ENCODE measurements at places on chromosomes 3 and 15.

- DNase-seq, result no peak
Measured at GRCh38 chr15:76625267-76625666, 279.9 kb downstream of the SCAPER start.

GRCh38 chr15:66566963-66567531 lies 1.2 kb upstream of the LCTL start:
- DNase-seq, result peak; percentile 70

- no peak for DNase-seq
Measured at GRCh38 chr15:92466834-92467233, 73.2 kb downstream of the ST8SIA2 start.

DNA sequence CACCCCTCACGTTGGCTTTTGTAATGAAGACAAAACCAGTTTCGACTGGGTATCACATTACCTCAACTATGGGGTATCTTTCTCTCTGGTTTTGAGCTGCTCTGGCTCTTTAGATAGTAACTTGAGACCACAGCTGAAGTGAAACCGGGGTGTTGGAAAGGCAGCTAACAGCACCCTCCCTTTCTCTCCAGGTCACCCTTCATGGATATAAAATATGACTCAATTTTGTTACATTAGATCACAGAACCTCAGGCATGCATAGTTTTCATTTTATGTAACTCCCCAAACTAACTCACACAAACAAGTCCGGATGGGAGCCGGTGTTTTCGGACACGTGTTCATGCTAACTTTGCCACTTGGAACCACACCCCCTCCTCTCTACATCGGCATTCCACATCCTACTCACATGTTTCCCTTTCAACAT lies 90.7 kb downstream of the NR2F2 start:
- DNase-seq, result no peak

All from CD4-positive, alpha-beta T cell treated with Interferon alpha-2 for 1 hour (primary cell).